ENCODE measurements at places on chromosomes 4 and X.
A peak's percentile ranks its signal among the peaks of the same experiment; 100 is the strongest.

- DNase-seq: no peak
These were observed 1573.6 kb downstream of the TECRL start for GRCh38 chr4:62835631-62836030.

DNA sequence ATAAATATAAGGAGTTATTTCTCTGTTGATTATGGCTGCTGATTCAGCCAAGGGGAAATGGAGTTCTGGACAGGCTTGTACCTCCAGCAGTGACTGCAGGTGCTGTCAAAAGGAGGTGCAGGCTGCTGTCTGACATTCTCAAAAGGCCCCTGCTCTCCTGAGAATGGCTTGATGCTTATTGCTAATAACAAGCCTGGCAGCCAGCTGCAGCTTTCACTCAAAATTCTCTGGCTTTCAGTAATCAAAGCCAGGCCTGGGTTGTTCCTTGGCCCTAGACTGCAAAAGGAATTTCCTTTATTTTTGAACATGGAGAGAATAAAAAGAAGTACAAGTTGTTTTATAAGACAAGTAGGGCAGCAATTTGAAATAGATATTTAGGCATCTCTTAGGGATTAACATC lies 575.9 kb downstream of the MID1IP1 start:
- DNase-seq: no peak

- no peak for DNase-seq
These were observed 68.5 kb downstream of the NPNT start for GRCh38 chr4:105963461-105964400.

DNA sequence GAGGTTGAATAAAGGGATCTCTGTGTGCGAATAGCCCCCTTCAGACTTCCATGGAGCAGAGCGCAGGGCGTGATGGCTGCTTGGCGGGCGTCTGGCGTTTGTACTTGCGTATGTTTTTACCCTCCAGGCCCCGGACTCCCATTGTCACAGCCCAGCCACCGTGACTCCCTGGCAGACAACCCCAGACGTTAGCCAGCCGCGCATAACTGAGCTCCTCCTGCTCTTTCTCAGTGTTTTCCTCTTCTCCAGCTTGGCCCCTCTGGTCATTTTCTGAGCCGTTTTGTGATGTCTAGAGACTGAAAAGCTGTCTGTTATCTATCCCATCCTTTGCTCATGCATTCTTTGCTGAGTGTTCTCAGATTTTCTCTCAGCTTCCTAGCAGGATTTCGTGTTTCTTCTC lies 54.3 kb downstream of the IGFBP7 start:
- DNase-seq: no peak

DNA sequence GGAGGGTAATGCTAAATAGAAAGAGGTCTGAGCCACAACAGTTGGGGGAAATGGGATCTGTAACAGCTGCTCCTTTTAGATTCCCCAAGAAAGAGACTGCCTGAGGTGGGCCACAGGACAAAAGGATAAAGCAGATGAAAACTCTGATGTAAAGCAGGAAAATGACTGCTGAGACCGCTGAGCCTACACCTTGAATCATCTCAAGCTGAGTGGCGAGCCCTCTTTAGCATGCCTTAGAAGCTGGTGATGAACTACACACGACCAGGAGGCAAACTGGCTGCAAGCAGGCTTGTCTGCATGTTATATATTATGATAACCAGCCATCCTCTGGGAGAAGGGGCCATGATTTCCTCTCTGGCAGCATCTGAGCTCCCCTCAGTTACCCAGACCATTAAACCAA lies 88.4 kb downstream of the TTC29 start:
- no peak for DNase-seq

GRCh38 chr4:38162240-38162784 lies 202.1 kb downstream of the PTTG2 start:
- peak; percentile 89 for DNase-seq

- DNase-seq: peak; percentile 11
These were observed 790.8 kb downstream of the PCDH18 start for GRCh38 chr4:136741468-136741867.

- DNase-seq: no peak
These were observed 18.6 kb upstream of the TEX13B start for GRCh38 chrX:108000751-108001150.

DNA sequence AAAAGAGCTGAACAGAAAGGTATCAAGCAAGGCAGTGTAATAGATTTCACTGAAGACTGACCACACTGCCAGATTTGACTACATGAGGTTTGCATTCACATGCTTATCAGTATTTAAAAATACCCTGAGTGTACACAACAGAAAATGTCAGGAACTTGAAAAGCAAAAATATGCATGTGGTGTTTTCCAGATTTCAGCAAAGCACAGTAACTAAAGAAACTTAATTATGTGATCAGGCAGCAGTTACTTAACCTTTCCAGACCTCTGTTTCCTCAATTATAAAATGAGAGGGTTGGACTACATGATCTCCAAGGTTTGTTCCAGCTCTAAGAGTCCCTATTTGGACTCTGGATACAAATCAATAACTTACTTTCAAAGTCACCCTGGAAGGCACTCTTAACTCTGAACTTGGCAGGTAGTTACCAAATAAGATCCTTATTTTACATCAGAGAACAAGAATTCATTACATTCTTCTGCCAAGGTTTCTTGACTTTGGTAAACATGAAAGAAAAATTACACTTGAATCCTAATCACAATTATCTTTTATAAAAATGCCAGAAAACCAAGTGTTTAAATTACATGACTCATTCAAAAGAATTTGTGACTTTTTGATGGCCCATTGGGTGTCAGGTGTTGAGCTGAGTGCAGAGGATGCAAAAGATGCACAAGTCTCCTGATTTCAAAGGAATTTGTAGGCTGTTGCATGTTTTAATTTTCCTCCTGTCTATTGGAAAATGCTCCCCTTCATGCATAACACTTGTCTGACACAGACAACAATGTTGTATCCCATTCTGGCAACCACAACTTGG lies 241.6 kb downstream of the MGST2 start:
- no peak for DNase-seq

GRCh38 chr4:78347527-78347926 lies 204.0 kb upstream of the ANXA3 start:
- DNase-seq: no peak

GRCh38 chr4:102787944-102788343 lies 27.2 kb upstream of the MANBA start:
- no peak for DNase-seq

DNA sequence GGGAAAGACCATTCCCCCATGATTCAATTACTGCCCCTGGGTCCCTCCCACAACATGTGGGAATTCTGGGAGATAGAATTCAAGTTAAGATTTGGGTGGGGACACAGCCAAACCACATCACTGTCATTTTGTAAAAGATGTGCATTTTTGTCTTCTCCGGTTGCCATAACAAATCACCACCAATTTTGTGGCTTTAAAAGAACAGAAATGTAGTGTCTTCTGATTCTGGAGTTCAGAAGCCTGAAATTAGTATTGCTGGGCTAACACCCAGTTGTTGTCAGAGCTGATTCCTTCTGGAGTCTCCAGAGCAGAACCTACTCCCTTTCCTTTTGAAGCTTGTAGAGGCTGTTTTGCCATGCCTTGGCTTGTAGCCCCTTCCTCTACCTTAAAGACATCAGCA lies 54.1 kb upstream of the DHRSX start:
- no peak for DNase-seq

- DNase-seq: no peak
These were observed 290.2 kb downstream of the USP46 start for GRCh38 chr4:52368895-52369294.

DNA sequence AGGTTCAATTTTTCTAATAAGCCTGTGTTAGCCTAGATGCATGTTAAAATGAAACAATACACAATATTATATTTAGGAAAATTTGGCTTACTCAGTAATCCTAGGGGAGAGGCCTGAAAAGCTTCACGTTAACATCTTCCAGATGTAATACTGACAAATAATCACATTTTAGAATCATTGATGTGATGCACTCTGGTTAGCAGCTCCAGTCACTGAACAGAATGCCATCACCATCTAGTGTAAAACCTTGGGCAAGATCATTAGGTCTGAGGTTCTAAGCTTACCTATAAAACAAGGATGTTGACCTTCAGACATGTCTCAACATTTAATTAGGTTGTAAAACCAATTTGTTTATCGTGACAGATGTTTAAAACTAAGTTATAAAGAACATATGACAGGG lies 1704.8 kb downstream of the STIM2 start:
- DNase-seq: no peak

DNA sequence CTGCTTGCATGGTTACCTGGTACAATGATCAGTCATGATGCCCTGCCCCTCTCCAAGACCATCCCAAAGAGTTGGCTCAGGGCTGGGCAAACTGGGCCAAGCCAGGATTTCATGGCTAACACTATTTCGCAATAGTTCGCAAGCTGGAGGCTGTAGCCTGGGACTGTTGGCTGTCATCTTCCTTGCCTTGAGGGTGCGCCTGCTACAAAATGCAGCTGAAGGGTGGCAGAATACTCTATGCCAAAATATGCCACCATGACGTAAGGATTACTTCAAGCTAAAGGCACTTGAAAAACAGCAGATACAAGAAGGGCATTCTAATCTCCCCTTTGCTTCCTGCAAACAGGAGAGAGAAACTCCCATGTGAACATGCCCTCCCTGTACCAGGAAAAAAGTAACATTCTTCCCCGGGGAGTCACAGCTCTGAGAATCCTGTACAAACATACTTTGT lies 21.0 kb downstream of the SAT1 start:
- peak; percentile 28 for DNase-seq

- DNase-seq: no peak
These were observed 42.6 kb downstream of the RAB28 start for GRCh38 chr4:13441506-13441905.

GRCh38 chrX:130631011-130631410 lies 229.2 kb downstream of the RBMX2 start:
- DNase-seq: no peak

DNA sequence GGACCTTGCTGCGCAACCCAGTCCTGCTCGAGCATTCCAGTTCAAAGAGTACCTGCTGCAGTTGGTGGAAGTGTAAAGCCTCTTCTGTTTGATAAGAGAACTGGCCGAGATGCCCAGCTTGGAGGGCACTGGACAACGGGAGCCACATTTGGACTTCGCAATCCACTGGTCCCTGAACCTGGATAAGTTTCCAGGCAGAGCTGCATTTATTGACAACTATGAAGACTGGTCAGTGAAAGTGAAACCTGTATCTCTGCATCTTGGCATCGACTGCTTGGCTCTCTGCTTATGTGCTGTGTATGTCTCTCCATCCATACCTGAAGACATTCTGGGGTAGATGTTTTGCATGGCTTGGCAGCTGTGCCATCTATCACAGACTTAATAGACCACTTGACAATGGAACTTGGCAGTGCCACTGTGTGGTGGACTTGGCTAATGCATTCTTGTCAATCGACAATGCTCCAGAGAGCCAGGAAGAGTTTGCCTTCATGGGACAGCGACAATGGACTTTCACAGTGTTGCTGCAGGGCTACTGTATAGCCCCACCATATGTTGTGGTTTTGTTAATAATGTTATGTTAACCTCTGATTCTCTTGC lies 43.5 kb upstream of the ZBTB33 start:
- no peak for DNase-seq

GRCh38 chrX:152850465-152850864 lies 19.6 kb downstream of the NSDHL start:
- no peak for DNase-seq

- DNase-seq: no peak
These were observed 17.7 kb downstream of the HELT start for GRCh38 chr4:185036019-185036418.

DNA sequence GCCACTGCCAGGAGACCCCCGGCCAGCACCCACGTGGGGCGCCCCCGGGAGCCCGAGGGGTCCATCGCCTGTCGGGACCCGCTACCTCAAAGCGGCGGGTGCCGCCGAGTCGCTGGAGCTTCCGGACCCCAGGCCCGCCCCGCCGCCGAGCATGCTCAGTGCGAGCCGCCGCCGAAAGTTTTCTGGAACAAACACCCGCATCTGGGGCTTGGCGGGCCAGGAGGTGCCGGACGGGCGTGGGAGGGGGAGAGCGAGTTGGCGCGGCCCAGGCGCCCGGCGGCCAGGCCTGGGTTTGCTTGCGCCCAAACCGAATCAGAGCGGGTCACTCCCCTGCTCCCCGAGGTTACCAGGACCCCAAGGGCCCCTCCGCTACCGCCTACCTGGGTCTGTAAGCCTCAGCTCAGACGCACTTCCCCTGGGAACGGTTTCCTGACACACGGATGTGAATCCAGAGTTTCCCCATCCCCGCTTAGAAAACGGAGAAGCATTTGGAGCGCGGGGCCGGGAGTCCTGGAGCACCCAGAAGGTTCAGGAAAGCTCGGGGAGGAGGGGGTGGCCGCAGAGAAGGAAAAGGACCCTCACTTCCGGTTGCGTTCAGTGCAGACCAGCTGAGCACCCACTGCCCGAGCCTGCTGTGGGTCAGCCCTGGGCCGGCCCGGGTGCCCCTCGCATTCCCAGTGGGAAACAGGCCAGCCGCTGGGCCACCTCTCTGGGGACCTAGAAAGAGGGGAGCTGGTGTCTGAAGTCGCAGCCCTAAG lies at the start of gene EVC2:
Gene EVC2, minus strand, starts transcription at position 111 of the 758 bp plus-strand sequence. Its CDS starts 46 bp downstream, at position 65.
- DNase-seq: peak; percentile 50

- no peak for DNase-seq
These were observed 87.4 kb upstream of the KCTD8 start for GRCh38 chr4:44535981-44536380.
